ENCODE measurements at places on chromosomes 1 and 21.

DNA sequence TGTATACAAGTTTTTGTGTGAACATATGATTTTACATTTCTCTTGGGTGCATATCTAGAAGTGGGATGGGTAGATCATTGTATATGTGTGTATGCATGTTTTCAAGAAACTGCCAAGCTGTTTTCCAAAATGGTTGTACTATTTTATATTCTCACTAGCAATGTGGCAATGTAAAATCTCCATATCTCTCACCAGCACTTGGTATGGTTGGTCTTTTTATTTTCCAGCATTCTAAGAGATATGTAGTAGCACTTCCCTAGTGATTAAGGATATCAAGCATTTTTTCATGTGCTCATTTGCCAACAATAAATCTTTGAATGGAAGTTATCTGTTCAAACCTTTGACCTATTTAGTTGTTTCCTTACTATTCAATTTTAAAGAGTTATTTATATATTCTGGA is 310.7 kb downstream of the ZNF326 start:
- no peak for DNase-seq

- DNase-seq: no peak
Observed at GRCh38 chr1:235624721-235625333, 24.8 kb downstream of the GNG4 start.

GRCh38 chr21:32529679-32530078 is 55.6 kb downstream of the TCP10L start:
- no peak for DNase-seq

DNA sequence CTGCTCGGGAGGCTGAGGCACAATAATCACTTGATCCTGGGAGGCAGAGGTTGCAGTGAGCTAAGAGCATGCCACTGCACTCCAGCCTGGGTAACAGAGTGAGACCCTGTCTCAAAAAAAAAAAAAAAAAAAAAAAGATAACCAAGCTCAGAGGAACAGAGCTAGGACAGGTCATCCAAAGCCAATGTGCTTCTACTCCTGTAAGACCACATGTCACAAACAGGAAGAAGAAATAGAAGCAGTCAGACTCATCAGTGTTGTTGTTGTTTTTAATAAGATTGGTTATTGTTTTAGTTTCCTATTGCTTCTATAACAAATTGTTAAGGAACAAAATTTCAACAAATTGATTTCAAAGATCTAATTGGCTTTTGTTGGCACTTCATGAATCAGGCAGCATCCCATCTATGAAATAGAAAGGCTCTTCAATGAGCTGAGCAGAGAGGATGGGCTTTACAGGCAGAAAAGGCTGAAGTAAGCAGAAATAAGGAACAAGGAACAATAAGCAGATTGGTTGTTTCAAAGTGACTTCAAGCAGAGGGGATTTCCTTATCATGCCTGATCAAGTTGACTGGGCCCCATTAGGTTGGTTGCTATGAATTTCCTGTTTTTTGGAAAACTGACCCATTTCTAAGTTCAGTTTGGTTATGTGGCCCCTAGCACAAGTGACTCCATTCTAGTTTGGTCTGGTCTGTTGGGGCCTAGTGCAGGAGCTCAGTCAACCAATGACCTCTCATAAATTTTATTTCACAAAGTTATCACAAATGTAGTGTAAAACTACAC is 6.0 kb upstream of the AKNAD1 start:
- no peak for DNase-seq

- DNase-seq: no peak
Observed at GRCh38 chr1:241424480-241424971, 67.5 kb upstream of the RGS7 start.

GRCh38 chr1:58575551-58576324 is 1.3 kb downstream of the TACSTD2 start:
- DNase-seq: no peak

Data from Ammon's horn (tissue), 1 donor.